Daoy (cell line): ENCODE measurements at places on chromosomes 13 and 19. TPM values are rescaled to one million over a fixed set of nuclear protein-coding genes. Genes with fewer than 3 reads are reported as not detected.
A peak's percentile ranks its signal among the peaks of the same experiment; 100 is the strongest.

- DNase-seq, result no peak
Observed at GRCh38 chr13:72556945-72557344, 170.5 kb downstream of the MZT1 start.

GRCh38 chr19:38840583-38840968, 9.0 kb upstream of the ECH1 start:
- DNase-seq, result no peak

GRCh38 chr13:98514288-98514687, 62.6 kb downstream of the STK24 start:
- no peak for DNase-seq

- no peak for DNase-seq
Observed at GRCh38 chr13:99800951-99801350, 170.6 kb downstream of the ZIC5 start.

DNA sequence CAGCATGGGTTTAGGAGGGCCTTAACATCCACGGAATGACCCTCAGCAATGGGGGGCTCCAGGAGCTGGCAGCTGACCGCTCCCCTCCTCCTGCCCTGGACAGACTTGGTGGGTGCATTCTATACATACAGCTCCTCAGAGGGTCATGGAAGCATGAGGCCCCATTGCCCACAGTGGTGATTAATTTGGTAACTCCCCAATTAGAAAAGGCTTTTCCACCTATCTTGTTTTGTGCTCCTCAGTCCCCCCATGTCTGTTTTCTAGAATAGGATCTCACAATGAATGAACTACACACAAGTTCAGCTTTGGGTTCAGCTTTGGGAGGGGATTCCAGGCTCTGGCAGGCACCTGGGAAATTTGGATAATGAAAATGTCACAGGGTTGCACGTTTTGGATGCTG, 707.8 kb downstream of the UQCRFS1 start:
- DNase-seq, result no peak

DNA sequence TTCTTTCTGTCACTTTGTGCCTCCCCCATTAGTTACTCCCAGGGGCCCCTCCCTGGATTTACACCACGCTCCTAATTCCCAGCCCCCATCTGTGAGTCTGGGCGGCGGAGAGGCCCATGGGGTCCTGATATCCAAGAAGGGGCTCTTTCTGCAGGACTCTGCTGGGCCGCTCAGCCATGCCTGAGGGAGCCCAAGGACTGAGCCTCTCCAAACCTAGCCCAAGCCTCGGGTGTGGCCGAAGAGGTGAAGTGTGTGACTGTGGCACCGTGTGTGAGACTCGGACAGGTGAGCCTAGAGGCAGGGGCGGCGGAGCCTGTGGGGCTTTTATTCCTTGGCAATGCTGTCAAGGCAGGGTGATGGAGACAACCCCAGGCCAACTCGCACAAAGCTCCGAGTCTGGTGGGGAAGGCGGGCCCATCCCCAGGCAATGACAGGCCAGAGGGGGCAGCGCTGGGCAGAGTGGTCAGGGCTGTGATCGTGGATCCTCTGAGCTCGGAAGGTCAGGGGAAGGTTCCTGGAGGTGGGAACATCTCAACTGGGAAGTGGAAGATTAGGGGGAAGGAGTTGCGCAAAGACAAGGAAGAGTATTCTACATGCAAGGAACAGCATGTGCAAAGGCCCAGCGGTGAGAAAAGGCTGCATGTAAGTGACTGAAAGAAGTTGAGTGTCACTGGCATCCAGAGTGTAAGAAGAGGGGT, 1.6 kb downstream of the PLEKHG2 start:
- DNase-seq, result peak; percentile 45

DNA sequence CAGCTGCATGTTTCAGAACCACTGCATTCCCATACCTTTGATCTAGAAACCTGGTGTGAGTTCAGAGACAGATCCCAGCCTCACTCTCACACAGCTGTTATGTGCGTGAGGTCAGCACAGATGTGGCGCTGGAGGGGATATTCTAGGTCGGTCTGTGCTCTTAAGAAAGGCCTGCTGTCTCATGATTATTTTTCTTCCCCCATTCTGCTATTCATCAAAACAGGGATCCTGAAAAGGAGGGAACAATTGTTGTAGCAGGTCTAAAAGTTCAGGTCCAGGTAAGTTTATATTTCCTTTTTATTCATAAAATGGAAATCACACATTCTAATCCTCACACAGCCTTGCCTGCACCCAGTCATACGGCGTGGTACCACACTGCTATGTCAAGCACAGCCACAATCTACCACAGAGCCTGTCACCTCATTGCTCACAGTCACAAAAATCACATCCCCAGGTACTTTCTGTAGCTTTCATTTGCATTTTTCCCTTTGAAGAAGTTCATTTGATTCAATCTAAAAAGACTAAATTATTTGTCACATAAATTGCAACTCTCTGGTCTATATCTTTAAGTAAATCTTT, 867 bp downstream of the ZNF546 start:
- DNase-seq, result no peak

GRCh38 chr13:81275666-81276258, 934.8 kb upstream of the SPRY2 start:
- no peak for DNase-seq

DNA sequence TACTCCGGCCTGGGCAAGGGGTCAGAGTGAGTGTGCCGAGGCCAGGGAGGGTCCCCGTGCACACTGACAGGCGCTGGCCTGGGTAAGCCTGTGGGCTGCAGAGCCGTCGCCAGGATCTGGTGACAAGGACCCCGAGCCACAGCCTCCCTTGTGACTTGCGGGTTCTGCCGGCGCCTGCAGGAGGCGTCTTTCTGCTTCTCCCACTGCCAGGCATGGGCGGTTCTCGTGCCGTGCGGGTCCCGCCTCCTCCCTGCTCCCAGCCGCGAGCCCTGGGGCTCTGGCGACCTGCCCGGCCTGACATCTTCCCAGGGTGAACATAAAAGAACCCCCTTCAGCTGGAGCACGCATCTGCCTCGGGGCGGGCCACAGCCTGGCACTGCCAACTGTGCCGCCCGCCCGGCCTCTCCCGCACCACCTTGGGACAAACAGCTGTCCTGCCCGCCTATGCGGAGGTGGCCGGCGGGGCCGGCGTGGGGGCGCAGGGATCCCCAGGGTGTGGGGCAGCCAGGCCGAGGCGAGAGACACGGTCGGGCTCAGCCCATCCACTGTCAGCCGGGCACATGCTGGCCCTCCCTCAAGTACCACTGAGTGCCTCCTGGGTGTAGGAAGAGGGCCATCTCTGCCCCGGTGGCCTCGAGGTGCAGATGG, 1.5 kb upstream of the HCN2 start:
- peak; percentile 95 for DNase-seq

- DNase-seq, result peak; percentile 84
Observed at GRCh38 chr19:1512671-1513498, at the start of gene ADAMTSL5. Gene ADAMTSL5 (minus strand): TSS chr19:1513019. CDS start chr19:1510943, 2,076 bp downstream.

- no peak for DNase-seq
Observed at GRCh38 chr13:73772449-73773167, 361.6 kb downstream of the KLF12 start.

- DNase-seq, result no peak
Observed at GRCh38 chr13:43631106-43631505, 155.7 kb downstream of the ENOX1 start.

DNA sequence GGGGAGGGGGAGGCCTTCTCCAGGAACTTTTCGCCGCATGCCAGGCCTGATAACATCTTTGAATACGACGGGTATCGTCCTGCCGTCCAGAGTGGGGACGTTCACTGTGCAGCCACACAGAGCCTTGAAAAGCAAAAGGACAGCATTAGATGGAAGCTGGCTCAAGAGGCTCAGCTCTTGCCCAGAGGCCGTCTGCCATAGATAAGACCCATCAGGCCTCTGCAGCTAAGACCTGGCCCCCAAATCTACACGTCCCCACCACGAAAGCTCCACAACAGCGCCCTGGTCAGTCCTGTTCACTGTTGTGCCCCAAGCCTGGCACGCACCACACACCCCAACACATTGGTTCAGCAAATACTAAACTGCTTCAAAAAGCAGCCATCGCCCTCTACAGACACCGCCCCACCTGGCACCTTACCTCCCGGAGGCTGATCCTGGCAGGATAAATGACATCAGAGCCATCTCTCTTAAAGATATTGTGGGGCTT, 2.1 kb downstream of the DNAJB1 start:
- no peak for DNase-seq

GRCh38 chr19:17323964-17324332, 10.7 kb downstream of the ANO8 start:
- DNase-seq, result no peak

GRCh38 chr13:96810104-96810503, 184.2 kb downstream of the OXGR1 start:
- no peak for DNase-seq

GRCh38 chr13:101098873-101099272, 317.4 kb downstream of the NALCN start:
- peak; percentile 2 for DNase-seq

DNA sequence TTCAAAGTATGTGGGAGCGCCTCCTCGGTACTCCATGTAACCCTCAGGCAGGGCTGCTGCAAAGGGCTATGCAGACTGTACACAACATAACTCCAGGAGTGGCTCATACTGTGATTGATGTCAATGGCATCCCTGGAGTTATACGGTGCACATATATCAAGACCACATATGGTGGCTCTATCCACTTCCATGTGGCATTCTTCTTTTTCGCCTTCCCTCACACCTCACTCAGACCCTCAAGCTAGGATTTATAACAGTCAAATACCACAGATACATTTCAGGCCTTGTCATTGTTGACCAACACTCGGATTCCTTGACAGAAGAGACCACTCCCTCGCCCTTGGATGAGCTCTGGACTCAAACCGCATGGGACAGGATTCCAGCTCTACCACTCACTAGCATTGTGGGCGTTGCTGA, 11.3 kb upstream of the UBL3 start:
- DNase-seq, result peak; percentile 68

Gene NLRP11
- total RNA-seq, result 4.1 and 5.1 TPM in 2 replicates

Gene TMEM150B
- not detected in 2 replicates for total RNA-seq

Gene SLAIN1
- total RNA-seq, result 6.7 and 7.2 TPM in 2 replicates

Gene PSG2
- total RNA-seq, result not detected in 2 replicates

Gene ARHGAP33
- total RNA-seq, result 7.0 and 9.0 TPM in 2 replicates
